ENCODE measurements at places on chromosomes 3 and 15.

DNA sequence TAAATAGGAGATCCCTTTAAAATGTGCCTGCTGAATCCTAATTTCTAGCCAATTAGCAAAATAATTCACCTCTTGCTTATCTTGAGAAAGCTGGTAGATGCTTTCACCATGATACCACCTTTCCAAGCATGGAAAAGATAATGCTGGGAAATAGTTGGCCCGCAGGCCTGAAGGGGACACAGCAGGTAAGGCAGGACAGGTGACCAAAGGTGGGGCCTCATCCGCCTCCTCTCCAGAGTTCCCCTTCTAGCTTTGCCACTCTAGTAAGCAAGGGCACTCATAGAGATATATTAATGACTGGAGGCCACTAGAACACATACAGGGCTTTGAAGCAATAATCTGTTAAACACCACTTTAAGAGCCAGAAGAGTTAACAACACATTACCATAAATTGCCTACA is 45.5 kb downstream of the SATB1 start:
- DNase-seq: no peak

DNA sequence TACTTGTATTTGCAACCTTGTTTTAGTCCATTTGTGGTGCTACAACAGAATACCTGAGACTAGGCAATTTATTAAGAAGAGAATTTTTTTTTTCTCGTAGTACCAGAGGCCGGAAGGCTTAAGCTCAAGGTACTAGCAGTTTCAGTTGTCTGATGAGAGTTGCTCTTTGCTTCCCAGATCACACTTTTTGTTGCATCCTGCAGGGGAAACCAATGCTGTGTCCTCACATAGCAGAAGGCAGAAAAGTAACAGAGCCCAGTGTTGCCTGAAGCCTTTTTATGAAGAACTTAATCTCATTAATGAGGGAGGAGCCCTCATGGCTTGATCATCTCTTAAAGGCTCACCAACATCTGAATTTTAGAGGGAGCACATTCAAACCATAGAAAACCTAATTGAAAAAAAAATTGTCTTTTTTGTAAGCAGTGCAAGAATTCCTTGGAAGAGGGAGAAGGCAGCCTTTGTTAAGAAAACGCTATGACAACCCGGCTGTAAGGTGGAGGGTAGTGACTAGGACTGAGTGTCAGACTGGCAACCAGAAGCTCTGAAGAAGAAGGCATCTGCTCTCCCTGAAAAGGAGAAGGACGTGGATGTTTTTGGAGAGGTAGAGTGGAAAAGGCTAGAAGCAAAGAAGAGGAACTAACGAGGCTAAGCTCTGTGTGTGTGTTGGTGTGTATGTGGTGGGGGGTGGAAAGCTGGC is 1245.3 kb downstream of the ROBO2 start:
- no peak for DNase-seq

- DNase-seq: no peak
Measured at GRCh38 chr3:110362751-110363150, 708.9 kb upstream of the NECTIN3 start.

GRCh38 chr3:5463991-5464390 is 276.5 kb downstream of the EDEM1 start:
- DNase-seq: no peak

DNA sequence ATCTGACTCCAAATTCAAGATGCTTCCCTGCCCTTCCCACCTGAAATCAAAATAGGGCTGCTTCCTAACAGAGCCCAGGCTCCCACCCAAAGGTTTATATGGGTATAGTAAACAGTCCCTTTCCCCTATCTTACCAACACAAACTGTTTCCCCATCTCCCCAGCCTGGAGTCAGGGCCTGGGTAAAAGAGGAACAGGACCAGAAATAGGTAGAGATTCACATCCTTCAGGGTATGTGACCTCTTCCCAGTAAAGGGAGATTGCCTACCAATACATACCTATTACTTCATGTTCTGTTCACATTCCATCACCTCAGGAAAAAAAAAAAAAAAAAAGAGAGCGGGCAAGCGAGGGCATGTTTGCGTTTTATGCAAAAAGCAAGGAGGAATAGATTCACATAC is 9.7 kb upstream of the SHF start:
- DNase-seq: no peak
